ENCODE measurements at places on chromosomes 13 and 19. TPM values are rescaled to one million over a fixed set of nuclear protein-coding genes. Genes with fewer than 3 reads are reported as not detected.

DNA sequence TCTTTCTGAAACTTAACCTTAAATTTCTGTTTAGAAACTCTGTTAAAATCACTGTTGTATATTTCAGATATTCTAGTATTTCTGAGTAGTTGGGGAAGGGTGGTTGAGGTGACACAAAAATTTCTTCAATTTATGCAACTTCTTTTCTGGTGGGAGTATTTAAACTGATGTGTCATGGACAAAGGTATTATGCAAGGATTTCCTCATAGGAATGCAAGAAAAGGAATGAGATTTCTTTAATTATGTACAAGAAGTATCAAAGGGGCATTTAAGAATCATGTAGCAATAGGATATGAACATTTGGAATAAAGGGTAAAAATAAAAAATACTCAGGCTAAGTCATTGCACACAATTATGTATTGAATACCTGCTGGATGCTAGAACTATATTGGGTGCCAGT is 575.8 kb upstream of the KLF12 start:
- DNase-seq, result no peak

- no peak for DNase-seq
Measured at GRCh38 chr19:7242601-7243258, 51.5 kb downstream of the INSR start.

DNA sequence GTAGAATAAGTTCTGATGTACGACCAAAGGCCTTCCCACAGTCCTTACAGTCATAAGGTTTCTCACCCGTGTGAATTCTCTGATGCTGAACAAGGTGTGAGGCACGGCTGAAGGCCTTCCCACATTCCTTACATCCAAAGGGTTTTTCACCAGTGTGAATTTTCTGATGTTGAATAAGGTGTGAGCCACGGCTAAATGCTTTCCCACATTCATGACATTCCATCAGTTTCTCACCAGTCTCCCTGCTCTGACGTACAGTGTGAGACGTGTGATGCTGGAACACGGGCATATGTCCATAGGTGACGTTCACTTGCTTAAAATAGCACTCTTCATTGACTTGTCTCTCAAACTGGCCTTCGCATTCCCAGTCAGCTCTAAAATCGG is 31.0 kb upstream of the COX7A1 start:
- DNase-seq, result peak; percentile 32

- DNase-seq, result peak; percentile 92
Measured at GRCh38 chr19:12647490-12648071, 19.0 kb downstream of the MAN2B1 start.

GRCh38 chr13:94590744-94591143 is 5.2 kb downstream of the TGDS start:
- no peak for DNase-seq

DNA sequence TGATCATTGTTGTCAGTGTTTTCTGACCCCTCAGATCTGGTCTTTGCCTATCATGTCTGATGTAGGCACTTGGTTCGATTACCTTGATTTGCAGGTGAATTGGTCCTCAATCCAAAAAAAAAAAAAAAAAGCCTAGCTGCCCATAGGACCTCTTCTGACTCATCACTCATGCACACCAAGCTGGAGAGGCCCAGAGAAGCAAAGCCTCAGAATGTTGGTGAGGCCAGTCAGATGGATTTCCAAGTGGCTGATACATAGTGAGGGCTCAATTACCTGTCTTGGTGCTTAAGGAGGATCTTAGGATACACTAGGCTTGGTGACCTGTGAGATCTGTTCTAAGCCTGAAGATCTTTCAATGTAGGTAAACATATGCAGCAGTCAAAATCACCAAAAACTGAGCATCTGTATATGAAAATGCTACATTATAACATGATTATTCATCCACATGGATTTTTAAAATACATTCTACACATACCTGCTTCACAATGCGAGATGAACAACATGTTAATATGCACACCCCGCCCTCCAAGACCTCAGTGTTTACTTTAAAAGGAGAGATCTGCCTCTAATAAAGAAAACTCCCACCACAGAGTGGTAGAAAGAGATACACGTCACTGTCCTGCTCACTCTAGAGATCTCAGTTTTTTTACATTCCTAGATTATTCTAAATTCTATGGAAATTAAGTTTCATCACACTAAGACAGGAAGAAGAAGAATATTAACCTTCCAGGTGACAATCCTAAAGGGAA is 79.9 kb upstream of the RAP2A start:
- no peak for DNase-seq

PRR19 gene
- 2.9 TPM for total RNA-seq

Measured in H9 (cell line).